ENCODE measurements at places on chromosomes 12 and 14. TPM values are rescaled to one million over a fixed set of nuclear protein-coding genes. Genes with fewer than 3 reads are reported as not detected.

- no peak for DNase-seq
- no peaks in the 10 kb centered on the region for H3K4me1 ChIP-seq
- H3K4me3 ChIP-seq, result no peak overlapping the region
Observed at GRCh38 chr12:31440586-31440985, 114.6 kb upstream of the SINHCAF start.

DNA sequence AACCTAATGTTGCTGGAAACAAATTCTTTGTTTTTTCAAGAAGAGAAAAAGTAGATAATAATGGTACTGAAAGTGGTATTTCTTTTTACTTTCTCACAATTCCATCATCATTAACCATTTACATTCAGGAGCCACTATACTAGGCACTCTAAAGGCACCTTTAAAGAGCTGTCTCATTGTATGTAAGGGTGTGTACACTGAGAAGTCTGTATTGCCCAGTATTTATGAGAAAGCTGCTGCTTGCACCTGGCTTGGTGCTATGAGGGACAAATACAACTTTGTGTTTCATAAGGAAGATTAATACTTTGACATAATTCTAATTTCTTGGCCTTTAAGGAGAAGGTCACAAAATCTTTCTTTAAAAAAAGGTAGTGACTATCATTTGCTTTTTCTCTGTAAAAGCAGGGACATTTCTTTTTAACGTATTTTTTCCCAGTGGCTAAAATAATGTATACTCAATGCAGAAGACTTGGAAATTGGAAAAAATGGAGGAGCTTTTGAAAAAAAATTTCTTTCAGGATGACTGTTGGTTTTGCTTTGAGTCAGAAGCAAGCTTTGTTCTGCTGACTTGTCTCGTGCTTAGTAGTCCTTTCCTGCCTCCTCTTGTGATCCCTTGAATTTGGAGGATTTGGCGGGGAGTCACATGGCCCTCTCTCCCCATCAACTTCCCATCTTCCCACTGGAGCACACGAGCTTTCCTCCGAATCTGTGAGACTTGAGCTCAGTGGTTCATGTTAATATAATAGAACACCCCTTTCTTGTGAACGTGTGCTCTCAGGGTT is 50.1 kb downstream of the RASSF3 start:
- DNase-seq, result no peak
- peaks cover 60% of the 10 kb centered on the region for H3K4me1 ChIP-seq
- peak overlapping the region; percentile 37 for H3K27ac ChIP-seq
- no peaks in the 10 kb centered on the region for H3K27me3 ChIP-seq
- no peak overlapping the region for H3K4me3 ChIP-seq
- no peaks in the 10 kb centered on the region for H3K36me3 ChIP-seq

Gene KCNH3
- 0.19 TPM for total RNA-seq

DNA sequence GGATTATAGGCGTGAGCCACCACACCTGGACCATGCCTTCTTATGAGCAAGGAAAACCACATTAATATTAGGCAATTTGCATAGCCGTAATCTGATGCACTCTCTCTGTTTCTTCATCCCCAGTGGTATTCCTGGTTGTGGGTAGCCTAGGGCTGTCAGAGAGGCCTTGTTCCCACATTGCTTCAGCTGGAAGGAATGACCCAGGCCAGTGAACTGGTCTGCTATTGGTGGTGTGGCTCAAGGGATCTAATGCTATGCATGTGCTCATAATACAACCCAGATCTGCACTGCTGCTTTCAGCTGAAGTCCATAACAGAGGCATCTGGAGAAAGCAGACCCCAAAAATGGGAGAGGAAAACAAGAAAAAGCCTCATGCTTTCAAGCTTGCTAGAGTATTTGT is 33.1 kb upstream of the G2E3 start:
- H3K27ac ChIP-seq, result no peak overlapping the region
- H3K4me1 ChIP-seq, result no peaks in the 10 kb centered on the region
- DNase-seq, result no peak
- no peaks in the 10 kb centered on the region for H3K27me3 ChIP-seq

Gene TRIM9
- 0.44 TPM for total RNA-seq

DNA sequence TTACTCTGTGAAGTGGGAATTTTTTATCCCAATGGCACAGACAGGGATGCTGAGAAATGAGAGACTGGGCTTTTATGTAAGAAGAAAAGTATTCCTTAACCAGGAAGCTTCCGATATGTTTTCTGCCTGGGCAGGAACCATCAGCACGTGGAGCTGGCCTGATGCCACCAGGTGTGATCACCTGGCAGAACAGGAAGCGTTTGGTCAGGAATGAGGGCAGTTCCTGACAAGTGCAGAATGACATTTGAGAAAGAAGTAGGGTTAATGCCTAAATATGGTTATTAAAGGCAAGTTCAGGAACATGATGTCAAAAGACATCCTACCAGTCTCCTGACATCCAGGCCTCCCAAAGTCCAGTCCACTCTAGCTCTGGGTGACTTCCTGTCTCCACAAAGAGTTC is 210.3 kb downstream of the NUAK1 start:
- no peaks in the 10 kb centered on the region for H3K27me3 ChIP-seq
- no peaks in the 10 kb centered on the region for H3K36me3 ChIP-seq
- DNase-seq, result no peak
- no peaks in the 10 kb centered on the region for H3K4me1 ChIP-seq
- H3K4me3 ChIP-seq, result no peak overlapping the region

DNA sequence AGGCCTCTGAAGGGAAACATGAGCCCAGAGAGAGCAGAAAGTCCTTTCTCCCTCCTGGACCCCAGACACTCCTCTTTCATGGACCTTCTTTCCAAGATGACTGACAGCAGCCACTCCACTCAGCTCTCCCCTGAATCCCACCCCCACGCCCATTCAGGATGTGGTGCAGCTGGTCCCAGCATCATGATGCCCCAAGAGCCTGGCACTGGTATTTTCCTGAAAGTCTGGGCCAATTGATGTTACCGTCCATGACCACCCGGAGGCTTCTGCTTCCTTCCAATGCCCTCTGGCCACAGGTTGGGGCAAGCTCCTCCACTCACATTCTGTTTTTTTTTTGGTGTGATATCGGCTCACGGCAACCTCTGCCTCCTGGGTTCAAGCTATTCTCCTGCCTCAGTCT is 112.6 kb downstream of the CALM1 start:
- H3K27ac ChIP-seq, result peak overlapping the region; percentile 77
- no peaks in the 10 kb centered on the region for H3K36me3 ChIP-seq
- no peak overlapping the region for H3K4me3 ChIP-seq
- no peak for DNase-seq
- H3K4me1 ChIP-seq, result no peaks in the 10 kb centered on the region
- H3K27me3 ChIP-seq, result no peaks in the 10 kb centered on the region

Gene CCDC60
- not detected for total RNA-seq

Gene CCDC196
- not detected for total RNA-seq

Gene TCL1B
- total RNA-seq, result not detected

GRCh38 chr14:31582286-31582691 is 21.1 kb downstream of the NUBPL start:
- H3K27ac ChIP-seq, result peak overlapping the region; percentile 21
- H3K27me3 ChIP-seq, result no peaks in the 10 kb centered on the region
- H3K36me3 ChIP-seq, result no peaks in the 10 kb centered on the region
- no peak overlapping the region for H3K4me3 ChIP-seq
- DNase-seq, result no peak

Gene REM2
- not detected for total RNA-seq

- no peaks in the 10 kb centered on the region for H3K36me3 ChIP-seq
- no peak overlapping the region for H3K27ac ChIP-seq
- no peaks in the 10 kb centered on the region for H3K27me3 ChIP-seq
- DNase-seq, result no peak
- H3K4me3 ChIP-seq, result no peak overlapping the region
Observed at GRCh38 chr12:19482551-19483109, 43.3 kb downstream of the AEBP2 start.

DNA sequence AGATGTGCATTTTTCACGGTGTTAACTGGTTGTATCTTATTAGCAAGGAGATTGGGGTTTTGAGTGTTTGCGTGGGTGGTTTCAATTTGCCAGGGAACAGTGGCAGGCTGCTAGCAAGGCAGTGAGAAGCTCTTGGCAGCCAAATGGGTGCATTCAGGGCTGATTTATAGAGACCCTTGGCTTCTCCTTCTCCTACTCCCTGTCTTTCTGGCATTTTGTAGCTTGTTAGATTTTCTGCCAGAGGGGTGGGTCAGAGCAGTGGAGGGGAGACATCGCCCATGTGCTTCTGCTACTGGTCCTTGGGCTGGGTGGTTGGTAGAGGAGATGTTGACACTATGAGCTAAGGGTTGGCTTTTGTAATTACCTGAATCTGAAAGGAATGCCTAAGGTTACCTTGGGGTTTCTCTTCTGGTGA is 9.6 kb downstream of the CALM1 start:
- H3K4me3 ChIP-seq, result no peak overlapping the region
- peak overlapping the region; percentile 84 for H3K27ac ChIP-seq
- no peaks in the 10 kb centered on the region for H3K4me1 ChIP-seq
- DNase-seq, result no peak

Gene CHGA
- total RNA-seq, result not detected

GRCh38 chr12:124328116-124328515 is 33.2 kb downstream of the RFLNA start:
- no peak for DNase-seq
- peaks cover 86% of the 10 kb centered on the region for H3K36me3 ChIP-seq
- H3K27me3 ChIP-seq, result no peaks in the 10 kb centered on the region
- H3K27ac ChIP-seq, result peak overlapping the region; percentile 81

DNA sequence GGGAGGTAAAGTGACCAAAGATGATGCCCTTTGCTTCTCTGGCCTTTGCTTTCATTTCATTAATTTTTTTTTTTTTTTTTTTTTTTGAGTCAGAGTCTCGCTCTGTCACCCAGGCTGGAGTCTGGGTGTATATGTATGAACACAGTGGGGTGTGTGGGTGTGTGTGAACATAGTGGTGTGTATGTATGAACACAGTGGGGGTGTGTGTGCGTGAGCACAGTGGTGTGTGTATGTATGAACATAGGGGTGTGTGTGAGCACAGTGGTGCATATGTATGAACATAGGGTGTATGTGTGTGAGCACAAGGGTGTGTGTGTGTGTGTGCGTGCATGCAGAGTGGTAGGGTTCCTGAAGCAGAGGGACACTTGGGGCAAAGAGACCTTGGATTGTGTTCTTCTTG is 9.6 kb downstream of the KLC1 start:
- no peaks in the 10 kb centered on the region for H3K36me3 ChIP-seq
- no peaks in the 10 kb centered on the region for H3K27me3 ChIP-seq
- H3K4me3 ChIP-seq, result no peak overlapping the region
- H3K27ac ChIP-seq, result no peak overlapping the region
- DNase-seq, result no peak

All from right atrium auricular region (tissue), 2 donors.